ENCODE measurements at places on chromosomes 3 and 15. TPM values are rescaled to one million over a fixed set of nuclear protein-coding genes. Genes with fewer than 3 reads are reported as not detected.

DNA sequence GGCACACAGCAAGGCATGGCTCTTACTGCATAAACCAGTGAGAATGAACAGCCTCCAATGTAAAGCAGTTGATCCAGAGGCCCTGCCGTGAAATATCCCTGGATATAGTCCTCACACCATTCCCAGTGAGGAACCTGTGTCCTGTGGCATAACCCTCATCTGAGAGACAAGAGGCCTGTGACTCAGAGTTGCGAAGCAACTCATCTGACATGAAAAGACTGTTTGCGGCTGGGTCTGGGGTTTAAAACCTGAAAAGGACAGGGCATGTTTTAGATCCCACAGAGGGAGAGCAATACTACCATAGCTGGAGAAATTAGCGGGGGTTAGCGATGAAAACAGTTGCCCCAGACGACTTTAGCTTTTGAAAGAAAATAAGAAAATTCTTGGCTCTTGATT, 165.3 kb upstream of the BHLHE40 start:
- no peak for DNase-seq

The ADCY5 gene
- total RNA-seq = not detected

DNA sequence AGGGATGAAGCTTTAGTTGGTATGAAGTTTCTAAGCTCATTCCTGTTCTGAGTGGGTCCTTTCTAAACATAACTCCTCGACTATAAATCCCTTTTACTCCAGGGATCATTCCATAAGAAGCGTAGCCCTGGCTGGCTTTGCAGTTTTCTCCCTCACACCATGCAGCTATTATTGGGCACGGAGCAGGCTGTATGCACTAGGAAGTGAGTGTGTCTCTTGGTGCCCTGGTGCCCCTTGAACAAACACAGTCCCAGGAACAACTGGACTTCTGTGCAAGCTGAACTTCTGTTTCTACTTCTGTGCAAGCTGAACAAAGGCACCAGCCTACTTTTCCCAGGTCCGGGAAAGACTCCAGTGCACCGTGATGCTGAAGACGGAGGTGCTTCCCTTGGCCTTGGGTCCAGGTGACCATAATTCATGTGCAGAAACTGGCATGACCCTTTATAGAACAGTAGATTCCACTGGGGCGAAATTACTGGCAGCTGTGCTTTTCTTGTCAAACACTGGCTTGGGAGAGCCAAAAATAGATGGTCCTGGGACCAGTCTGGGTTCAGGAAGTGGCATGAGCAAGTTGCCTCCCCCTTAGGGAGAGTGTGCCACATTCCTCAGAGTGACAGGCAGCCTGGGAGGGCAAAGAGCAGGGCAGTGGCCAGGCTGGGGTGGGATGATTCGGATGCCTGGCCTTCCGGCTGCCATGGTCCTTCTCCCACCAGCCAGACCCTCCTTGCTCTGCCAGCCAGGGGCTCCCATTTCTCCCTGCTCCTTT, 127.2 kb downstream of the SLCO3A1 start:
- DNase-seq = no peak

- no peak for DNase-seq
Measured at GRCh38 chr3:133890972-133891644, 4.6 kb downstream of the RAB6B start.

The LARP6 gene
- total RNA-seq = not detected

The SLC51B gene
- total RNA-seq = not detected

GRCh38 chr3:64074060-64074459, 50.8 kb upstream of the PSMD6 start:
- DNase-seq = no peak

GRCh38 chr3:183506674-183507320, 48.7 kb downstream of the KLHL6 start:
- peak; percentile 22 for DNase-seq

- DNase-seq = no peak
Measured at GRCh38 chr3:17420668-17421067, 321.8 kb downstream of the TBC1D5 start.

DNA sequence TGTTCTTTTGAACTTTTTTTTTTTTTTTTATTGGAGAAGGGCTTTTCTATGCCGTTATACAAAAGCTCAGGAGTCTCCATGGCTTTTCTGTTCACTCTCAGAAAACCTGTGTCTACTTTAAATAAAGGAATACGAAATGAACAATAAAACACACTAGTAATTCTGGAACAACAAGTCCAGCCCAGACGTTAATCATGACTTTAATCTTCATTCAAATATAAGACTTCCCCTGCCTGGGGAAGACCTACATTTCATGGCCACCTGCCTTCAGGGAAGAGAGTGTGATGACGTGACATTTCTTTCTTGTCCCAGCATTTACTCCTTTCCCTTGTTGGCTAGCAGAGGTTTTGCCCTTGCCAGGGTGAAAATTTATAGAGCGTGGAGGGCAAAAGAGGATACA, 564.5 kb downstream of the PDCD6IP start:
- DNase-seq = no peak

The NTRK3 gene
- total RNA-seq = not detected

GRCh38 chr3:157231071-157231470, 71.1 kb upstream of the CCNL1 start:
- DNase-seq = no peak

GRCh38 chr15:88124199-88124598, 132.3 kb downstream of the NTRK3 start:
- DNase-seq = no peak

- no peak for DNase-seq
Measured at GRCh38 chr3:43624619-43625305, 3.0 kb upstream of the ANO10 start.

DNA sequence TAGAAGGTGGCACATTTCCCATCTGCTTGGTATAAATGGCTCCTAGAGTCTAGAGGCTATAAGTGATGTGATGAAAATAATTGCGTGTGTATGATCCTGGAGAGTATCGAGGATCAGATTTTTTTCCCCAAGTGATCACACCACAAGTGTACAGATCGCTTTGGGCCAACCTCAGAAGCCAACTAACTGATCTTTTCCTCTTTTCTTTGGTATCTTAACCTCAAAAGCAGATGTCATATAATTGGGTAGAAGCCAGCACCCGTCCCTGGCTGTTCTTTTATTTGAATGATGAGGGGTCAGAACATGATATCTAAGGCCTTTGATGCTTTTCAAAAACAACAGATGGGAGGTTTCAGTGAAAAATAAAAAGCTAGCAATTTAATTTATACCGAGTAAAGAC, 3.3 kb downstream of the P2RY14 start:
- DNase-seq = no peak

DNA sequence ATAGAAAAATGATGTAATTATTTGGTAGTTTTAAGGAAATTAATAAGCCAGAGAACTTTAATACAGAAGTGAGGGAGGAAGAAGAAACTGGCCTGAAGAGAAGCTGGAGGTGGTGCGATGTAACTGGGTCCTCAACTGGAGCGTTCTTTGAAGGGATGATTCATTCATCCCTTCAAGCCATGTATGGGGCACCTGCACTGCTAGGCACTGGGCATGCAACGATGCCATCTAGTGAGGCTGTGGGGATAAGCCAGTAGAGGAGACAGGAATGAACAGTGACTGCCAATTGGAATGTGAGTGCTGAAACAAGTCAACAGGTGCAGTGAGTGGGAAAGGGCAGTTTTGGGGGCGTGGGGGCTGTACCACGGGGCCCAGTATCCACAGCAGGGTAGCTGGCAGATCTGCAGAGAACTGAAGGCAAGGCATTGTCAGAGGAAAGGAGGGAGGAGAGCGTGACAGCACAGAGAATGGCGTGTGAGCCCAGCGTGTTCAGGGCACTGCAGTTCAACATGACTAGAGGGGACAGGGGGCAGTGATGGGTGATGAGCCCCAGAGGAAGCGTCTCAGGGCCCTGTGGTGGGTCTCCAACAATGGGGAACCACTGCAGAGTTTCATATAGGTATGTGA, 3.8 kb upstream of the KIF23 start:
- no peak for DNase-seq

The MEGF11 gene
- total RNA-seq = not detected

DNA sequence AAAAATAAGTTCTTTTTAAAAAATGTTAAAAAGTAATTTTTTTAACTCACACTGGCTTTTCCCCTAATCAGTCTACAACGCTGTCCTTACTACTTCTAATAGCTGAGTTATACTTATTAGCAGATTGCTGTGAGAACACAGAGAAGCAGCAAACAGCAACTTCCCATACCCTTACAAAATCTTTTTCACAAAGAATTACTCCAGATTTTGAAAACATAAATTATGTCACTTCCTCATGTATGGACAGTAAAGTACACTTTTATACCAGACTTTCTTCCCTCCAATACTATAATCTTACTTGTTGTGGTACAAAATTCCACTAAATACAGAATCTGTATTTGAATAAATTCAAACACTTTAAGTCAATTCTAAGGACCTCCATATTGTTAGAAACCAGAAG, 2.1 kb downstream of the PHC3 start:
- no peak for DNase-seq

GRCh38 chr15:51224428-51224827, 114.0 kb downstream of the CYP19A1 start:
- DNase-seq = no peak

- DNase-seq = no peak
Measured at GRCh38 chr15:90040618-90041017, 39.5 kb downstream of the ZNF710 start.

The SH3GL3 gene
- total RNA-seq = not detected

- DNase-seq = no peak
Measured at GRCh38 chr3:72398781-72399180, 449.5 kb downstream of the SHQ1 start.

DNA sequence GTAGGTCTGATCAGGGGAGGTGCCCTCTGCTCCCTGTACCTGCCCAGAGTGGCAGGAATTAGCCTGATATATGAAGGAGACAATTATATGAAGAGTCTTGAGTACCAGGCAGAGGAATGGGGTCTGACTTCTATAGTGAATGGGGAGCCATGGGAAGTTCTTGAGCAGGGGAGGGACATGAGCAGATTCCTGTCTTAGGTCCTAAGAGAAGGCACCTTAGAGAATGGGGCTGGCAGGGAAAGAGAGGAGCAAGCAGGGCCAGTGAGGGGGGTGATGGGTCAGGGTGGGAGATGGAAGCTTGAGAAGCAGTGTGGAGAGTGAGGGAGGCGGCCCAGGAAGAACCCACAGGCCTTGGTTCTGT, 12.4 kb downstream of the CD276 start:
- no peak for DNase-seq

- no peak for DNase-seq
Measured at GRCh38 chr3:187709155-187709554, 6.8 kb upstream of the RTP2 start.

GRCh38 chr3:7029562-7029961, 168.6 kb downstream of the GRM7 start:
- no peak for DNase-seq

The ACY1 gene
- total RNA-seq = 18.1 TPM

DNA sequence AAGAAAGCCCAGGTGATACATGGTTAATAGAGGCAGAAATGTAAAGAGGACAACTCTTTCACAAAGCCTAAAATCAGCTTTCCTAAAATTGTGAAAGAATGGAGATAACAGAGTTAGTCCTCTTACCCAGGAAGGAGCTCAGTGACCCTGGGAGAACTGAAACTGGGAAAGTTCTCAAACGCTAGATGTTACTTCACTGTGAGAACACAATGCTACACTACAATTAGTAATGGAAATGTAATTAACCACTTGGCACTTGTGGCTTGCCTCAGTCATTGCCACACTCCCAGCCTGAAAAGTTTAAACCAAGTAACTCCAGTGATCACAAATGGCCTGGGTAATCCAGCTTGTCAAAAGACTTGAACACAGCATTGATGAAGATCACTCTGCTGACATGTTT, 102.7 kb upstream of the FGF7 start:
- DNase-seq = no peak

DNA sequence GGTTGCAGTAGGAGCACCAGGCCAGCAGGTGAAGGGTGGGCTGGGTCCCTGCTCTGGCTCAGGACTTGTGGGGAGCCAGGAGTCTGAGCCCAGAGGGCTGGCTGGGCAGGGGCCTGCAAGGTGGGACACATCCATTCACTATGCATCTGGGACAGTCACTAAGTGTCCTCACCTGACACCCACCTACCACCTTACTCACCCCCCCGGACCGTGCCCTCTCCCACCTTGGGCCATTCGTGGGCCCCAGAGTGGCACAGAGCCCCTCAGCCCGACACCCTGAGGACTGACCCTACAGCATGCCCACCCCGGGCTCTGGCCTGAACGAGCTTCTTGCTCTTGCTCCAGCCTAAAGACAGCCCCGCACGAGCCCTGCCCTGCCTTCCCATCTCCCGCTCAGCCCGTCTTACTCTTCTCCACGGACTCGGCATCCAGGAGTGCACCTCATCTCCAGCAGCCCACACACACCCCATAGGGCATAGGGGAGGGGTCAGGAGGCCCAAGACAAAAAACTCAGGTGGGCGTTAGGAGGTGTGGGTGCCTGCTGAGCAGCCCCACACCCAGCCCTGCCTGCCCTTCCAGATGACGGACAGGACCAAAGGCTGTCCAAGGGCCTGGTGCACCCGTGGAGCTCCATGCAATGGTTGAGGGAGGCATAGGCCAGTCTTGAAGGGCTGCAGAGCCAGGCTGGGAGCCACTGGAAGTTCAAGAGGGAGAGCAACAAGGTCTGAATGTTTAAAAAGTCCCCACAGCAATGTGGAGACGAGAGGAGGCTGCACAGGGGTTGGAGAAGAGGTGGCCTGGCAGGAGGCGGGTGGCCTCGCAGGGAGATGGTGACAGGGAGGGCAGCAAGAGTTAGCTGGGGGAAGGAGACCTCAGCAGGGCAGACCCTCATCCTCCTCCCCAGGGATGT, 27.0 kb downstream of the PTH1R start:
- DNase-seq = no peak

The CRYGS gene
- 3.8 TPM for total RNA-seq

The PLA2G4E gene
- not detected for total RNA-seq

GRCh38 chr15:40040293-40040635, 1.3 kb upstream of the SRP14 start:
- no peak for DNase-seq

The GPR62 gene
- not detected for total RNA-seq

- no peak for DNase-seq
Measured at GRCh38 chr15:45184562-45185041, 3.2 kb downstream of the SHF start.

GRCh38 chr3:136235545-136235944, 14.6 kb upstream of the PCCB start:
- DNase-seq = no peak

The CEP19 gene
- 5.4 TPM for total RNA-seq
